Cardiac septum (tissue), 1 donor: ENCODE measurements at places on chromosomes 3 and 15. TPM values are rescaled to one million over a fixed set of nuclear protein-coding genes. Genes with fewer than 3 reads are reported as not detected.

Gene NR2E3
- not detected for total RNA-seq

Gene SLC28A1
- 0.83 TPM for total RNA-seq

Gene NRG4
- not detected for total RNA-seq

Gene EFHB
- 0.59 TPM for total RNA-seq

Gene C2CD4A
- 0.05 TPM for total RNA-seq

Gene IMPG2
- total RNA-seq: 0.38 TPM

Gene AADACL2
- total RNA-seq: not detected

Gene GP9
- 0.27 TPM for total RNA-seq

Gene BTLA
- 0.35 TPM for total RNA-seq
